Right lung (tissue), 10 donors: ENCODE measurements at places on chromosomes 2 and 18. TPM values are rescaled to one million over a fixed set of nuclear protein-coding genes. Genes with fewer than 3 reads are reported as not detected.

The KCNS3 gene
- 27.7 TPM for polyA plus RNA-seq

The ZFAND2B gene
- polyA plus RNA-seq = 35.5 TPM

The EFHD1 gene
- polyA plus RNA-seq = 15.1 TPM

The ASPRV1 gene
- polyA plus RNA-seq = 3.1 TPM

The ACOXL gene
- polyA plus RNA-seq = 4.7 TPM

The EFEMP1 gene
- polyA plus RNA-seq = 176 TPM

The CNTNAP5 gene
- polyA plus RNA-seq = not detected

The ZDBF2 gene
- polyA plus RNA-seq = 7.9 TPM

The MEIS1 gene
- 160 TPM for polyA plus RNA-seq

The RSAD2 gene
- polyA plus RNA-seq = 4.8 TPM

The DCDC2C gene
- not detected for polyA plus RNA-seq
